ENCODE measurements at places on chromosomes 5 and 9.

DNA sequence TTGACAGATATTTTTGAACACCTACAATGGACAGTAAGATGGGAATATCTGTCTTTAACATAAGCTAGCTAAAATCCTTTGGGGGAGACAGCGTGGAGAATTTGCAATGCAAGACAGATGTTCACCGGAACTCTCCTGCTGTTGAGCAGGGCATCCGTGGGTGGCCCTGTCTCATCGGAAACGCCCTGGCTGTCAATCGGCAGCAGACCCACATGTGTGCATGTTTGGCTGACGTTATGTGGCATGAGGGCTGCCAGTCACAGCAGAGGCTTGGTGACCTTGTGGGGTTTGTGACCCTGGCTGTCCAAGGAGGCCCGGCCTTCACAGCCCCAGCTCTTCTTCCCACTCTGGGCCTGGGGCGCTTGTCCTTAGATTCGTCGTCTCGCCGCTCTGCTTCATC lies 129.7 kb upstream of the OTULINL start:
- DNase-seq = no peak

DNA sequence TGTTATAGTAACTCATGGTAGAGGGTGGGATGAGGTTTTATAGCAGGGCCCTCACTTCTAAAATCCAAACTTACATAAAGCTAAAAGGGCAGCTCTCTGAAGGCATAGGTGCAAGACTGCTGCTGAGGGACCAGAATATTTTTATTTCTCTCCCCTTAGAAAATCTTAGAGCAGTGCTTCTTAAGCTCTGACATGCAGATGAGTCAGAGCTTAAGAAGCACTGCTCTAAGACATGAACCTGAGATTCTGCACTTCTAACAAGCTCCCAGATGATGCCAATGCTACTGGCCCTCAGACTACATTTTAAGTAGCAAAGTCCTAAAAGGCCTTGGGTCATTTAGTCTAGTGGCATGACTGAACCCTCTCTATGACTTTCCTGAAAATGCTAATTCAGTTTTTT lies 97.6 kb upstream of the SPRY4 start:
- no peak for DNase-seq

DNA sequence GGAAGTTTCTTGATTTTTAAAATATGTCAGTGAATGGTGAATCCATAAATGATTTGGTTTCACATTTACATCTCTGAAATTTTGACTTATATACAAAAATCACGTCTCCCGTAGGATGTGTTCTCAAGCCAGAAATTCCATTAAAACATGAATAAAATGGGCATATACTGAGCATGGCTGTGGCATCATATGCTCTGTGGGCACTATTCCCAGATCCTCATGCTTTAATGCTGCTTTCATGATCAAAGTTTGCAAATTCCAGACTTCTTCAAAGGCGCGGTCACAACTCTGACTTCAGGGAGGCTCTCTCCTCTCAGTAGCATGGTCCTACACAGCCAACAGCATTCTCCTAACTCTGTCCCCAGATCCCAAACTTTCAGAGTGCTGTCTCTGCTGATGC lies 723.2 kb downstream of the TAF11L14 start:
- DNase-seq = no peak

DNA sequence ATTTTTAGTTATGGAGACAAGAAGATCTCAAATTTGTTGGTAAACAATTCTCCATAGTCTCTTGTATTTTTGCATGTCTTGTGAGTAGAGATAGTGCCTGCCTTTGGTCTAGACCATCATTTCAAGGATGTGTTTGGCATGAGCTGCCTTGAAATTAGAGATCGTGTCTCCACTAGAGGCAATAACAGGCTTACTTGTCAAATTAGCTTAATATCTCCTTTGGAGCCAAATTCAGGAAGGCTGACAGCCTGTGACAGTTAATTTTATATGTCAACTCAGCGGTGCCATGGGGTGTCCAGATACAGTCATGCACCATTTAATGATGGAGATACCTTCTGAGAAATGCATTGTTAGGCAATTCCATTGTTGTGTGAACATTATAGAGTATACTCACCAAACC lies 24.8 kb upstream of the PRDM9 start:
- DNase-seq = no peak
